T follicular helper cell (primary cell): ENCODE measurements at places on chromosomes 5 and 9.

GRCh38 chr9:129273941-129274684 is 96.1 kb upstream of the IER5L start:
- no peak for DNase-seq

GRCh38 chr5:13529300-13529699 is 415.2 kb downstream of the DNAH5 start:
- no peak for DNase-seq

DNA sequence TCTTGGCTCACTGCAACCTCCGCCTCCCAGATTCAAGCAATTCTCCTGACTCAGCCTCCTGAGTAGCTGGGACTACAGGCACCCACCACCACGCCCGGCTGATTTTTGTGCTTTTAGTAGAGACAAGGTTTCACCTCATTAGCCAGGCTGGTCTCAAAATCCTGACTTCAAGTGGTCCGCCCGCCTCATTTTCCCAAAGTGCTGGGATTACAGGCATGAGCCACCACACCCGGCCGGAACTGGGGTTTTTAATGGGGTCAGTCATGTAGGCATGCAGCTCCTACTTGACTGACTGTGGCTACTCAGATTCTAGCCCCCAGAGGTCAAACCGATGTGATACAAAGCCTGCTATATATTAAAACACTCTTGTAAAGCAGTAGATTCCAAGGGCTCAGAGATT is 631.7 kb downstream of the MAT2B start:
- DNase-seq = no peak

DNA sequence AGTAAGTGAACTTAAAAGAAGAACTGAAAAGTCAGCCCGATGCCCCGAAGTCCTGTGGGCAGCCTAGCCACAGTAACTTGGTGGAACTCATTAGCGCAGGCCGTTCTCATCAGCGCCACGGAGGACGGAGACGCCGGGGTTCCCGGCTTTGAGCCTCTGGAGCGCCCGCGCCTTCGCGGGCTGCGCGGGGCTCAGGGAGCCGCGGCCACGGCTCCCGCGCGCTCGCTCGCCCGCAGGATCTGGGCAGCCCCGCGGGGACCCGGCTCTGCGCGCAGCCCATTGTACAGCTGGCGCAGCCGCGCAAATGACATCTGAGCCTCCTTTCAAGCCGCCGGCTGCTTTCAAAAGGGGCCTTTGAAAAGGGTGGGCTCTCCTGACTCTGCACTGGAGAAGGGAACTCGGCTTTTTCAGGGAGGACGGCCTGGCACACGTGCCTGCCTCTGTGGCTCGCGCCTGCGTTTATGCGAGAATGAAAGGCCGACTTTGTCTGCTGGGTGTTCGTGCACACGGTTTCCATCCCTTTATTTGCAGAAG is 40.7 kb downstream of the TLR4 start:
- no peak for DNase-seq

- DNase-seq = no peak
These were observed 66.7 kb downstream of the PSD2 start for GRCh38 chr5:139862313-139862712.

- no peak for DNase-seq
These were observed 54.4 kb downstream of the CMYA5 start for GRCh38 chr5:79743846-79744605.

DNA sequence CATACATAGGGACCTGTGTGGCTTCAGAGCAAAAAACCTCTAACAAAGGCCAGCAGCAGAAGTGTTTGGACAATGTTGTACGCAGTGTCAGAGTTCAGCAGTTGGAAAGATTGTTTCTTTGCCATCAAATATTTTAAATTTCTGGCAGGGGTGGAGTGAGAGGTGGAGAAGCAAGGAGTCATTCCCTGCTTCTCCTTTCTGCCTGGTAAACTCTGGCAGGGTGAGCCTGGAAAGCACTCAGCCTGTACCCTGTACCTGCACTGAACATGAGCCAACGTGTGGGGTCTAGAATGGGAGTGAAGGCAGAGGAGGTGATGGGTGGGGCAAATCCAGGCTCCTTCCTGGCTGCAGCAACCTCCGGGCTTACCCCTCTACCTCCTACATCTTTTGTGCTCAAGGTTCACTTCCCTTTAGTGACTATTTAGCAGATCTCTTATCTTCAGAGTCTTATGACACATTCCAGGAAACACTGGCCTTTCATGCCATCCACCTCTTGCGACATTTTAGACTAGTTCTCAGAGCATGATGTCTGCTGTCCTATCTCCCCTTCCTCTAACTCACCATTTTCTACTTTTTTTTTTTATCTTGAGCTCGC is 445.0 kb upstream of the PIK3R1 start:
- DNase-seq = no peak

GRCh38 chr5:145948921-145949320 is 12.5 kb downstream of the SH3RF2 start:
- no peak for DNase-seq

DNA sequence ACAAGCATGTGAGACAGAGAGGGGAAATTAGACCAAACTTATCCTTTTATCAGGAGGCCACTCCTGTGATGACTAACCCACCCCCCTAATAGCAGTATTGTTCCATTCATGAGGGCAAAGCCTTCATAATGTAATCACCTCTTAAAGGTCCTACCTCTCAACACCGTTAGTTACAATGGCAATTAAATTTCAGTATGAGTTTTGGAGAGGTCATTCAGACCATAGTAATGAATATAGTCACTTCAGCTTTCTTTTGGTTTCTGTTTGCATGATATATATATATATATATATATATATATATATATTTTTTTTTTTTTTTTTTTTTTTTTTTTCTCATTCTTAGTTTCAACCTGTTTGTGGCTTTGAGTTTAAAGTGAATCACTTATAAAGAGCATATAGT is 10.5 kb downstream of the ADGRV1 start:
- DNase-seq = no peak

DNA sequence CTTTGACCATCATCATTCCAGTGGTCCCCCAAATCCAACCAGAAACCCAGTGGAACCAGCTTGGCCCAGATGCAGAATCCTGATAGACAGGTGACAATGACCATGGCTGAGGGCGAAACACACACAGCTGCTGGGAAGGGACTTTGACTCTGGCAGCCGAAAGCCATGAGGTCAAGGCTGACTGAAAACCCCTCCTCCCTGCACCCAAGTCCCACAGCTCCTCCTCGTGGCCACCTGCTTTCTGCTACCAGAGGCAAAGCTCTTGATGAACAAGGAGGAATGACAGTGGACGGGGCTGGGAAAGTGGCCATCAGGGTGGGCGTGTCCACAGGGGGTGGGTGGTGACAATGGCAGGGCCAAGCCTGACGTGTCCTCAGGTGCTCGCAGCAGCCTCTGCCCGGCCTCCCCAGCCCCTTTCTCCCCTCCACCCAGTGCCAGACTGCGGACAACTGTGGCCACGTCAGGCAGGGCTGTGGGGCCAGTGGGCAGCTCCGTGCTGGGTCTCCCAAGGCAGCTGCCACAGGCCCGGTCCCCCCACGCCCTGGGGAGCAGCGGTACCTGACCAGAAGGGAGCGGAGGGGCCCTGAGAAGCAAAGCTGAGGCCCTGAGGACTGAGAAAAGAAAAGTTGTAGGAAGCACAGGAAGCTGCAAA is 30.8 kb upstream of the SARDH start:
- no peak for DNase-seq

- DNase-seq = peak; percentile 18
These were observed 15.9 kb upstream of the SYNPO start for GRCh38 chr5:150624334-150625163.

- no peak for DNase-seq
These were observed 48.9 kb downstream of the C9orf50 start for GRCh38 chr9:129572052-129572425.

DNA sequence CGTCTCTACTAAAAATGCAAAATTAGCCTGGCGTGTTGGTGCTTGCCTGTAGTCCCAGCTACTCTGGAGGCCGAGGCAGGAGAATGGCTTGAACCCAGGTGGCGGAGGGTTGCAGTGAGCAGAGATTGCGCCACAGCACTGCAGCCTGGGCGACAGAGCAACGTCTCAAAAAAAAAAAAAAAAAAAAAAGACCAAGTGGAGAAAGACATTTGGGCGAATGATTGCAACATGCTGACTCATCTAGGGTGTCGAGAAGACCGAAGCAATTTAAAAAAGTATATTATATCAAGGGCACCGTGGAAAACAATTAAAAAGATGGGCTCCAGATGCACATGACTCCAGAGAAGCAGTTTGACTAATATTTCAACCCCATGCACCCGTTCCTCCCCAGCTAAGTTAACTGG is 9.2 kb downstream of the KLF4 start:
- DNase-seq = no peak

- DNase-seq = no peak
These were observed 126.2 kb upstream of the VLDLR start for GRCh38 chr9:2495221-2496005.

GRCh38 chr5:175889910-175890684 is 18.7 kb downstream of the CPLX2 start:
- DNase-seq = no peak

GRCh38 chr5:133459474-133460160 is 152.7 kb downstream of the FSTL4 start:
- DNase-seq = no peak
